ENCODE measurements at places on chromosomes 5 and 9.

- no peak for DNase-seq
Observed at GRCh38 chr9:121434969-121435368, 64.7 kb downstream of the GGTA1 start.

- no peak for DNase-seq
Observed at GRCh38 chr5:128574041-128574440, 36.0 kb upstream of the FBN2 start.

- no peak for DNase-seq
Observed at GRCh38 chr5:117680426-117680825, 1105.8 kb upstream of the SEMA6A start.

GRCh38 chr5:172187118-172188032 is 649 bp downstream of the STK10 start:
- peak; percentile 15 for DNase-seq

DNA sequence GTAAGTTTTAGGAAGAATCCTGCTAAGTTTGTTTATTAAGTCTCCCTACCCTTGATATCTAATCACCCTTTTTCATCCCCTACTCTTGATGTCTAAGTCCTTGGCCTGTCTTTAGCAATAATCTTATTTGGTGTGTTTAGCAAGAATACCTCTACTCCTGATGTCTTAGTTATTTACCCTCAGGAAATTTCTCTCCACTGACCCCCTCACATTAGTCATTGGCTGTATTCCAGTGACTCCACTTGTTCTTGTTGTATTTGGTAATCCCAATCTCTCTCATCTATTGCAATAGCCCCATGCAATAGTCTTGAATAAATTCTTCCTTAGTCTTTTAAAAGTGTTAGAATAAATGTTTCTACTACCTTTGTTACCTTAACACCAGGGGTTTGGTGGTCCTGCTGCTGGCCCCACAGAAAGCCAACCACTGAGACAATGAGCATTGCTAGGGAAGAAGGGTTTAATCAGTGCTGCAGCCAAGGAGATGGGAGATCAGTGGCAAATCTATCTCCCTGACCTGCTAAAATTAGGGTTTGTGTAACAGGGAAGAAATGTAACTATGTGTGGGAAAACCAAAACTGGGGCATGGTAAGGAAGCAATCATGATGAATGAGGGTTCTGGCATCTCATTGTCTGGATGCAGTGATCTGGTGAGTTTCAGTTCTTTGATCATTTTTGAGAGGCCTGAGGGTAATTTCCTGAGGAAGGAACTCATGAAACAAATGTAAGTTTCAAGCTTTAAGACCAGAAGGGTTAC is 236.4 kb upstream of the DAB2 start:
- DNase-seq, result no peak

- no peak for DNase-seq
Observed at GRCh38 chr5:132183723-132184122, 43.9 kb downstream of the P4HA2 start.

DNA sequence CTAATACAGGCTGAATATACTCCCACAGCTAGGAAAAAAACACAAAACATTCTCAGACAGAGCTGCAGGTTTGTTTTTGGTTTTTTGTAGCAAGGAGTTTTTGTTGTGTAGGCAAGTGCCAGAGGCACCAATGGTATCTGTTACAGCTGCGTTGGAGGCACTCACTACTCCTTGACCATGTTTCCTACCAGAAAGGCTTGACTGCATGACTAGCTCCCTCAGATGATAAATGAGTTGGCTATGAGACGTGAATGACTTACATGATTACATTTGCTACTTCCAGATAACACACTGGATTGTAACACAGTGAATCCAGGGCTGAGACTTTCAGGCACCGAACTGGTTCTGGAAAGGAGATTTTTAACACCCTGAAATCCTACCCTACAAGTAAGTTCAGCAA is 18.8 kb downstream of the GZMK start:
- DNase-seq, result no peak

DNA sequence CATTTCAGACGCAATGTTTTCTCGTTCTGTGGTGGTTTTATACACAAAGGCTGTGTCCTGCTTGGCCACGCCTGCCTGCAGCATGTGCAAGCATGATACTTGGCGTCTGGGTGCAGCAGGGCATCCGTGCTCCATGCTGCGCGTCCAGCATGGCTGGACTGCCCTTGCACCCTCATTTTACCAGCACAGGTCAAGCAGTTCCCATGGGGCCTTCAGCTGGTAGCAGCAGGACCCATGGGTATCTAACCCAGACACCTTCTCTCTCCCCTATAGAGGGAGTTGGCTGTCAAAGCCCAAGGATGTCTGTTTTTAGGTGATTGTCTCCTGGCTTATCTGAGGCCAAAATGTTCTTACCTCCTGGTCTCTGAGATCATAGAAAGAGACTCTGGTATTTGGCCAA is 158.3 kb upstream of the PITX1 start:
- no peak for DNase-seq

GRCh38 chr5:142363619-142363963 is 38.8 kb upstream of the SPRY4 start:
- DNase-seq, result no peak

- DNase-seq, result no peak
Observed at GRCh38 chr9:116870566-116870965, 183.5 kb downstream of the TRIM32 start.

DNA sequence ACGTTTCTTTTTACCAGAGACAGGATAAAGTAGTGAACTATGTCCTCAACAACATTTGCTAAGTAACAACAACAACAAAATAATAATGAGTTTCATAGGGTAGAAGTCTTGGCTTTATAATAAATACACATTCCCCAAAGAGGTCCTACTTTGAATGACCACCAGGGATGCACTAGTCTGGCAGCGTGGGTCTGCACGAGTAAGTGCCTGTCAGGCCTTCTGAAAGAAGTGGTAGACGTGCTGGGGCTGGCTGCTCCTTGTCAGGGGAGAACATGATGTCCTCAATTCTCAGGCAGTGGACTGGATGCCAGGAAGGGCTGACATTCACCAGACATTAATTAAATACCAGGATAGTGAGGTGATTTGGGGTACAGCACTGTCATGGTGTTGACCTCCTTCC is 331.1 kb downstream of the TMEM38B start:
- no peak for DNase-seq

- DNase-seq, result no peak
Observed at GRCh38 chr5:139413153-139413552, 9.3 kb upstream of the SPATA24 start.

DNA sequence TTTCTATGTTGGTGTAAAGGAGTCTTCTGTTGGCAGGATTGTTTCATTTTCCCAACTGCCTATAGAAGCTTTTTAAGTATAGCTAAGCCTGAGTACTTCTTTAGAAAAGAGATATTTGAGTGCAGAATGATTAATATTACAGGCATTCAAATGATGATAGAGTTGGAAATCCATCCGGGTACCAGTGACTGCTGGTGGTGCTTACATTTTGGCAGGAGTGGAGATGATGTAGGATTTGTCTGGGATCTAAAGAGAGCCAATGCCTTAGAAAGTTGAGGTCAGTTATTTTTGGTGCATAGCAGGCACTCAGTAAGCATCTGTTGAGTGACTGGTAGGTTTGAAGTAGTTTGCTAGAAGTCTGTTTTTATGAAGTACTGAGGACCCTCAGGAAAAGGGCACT is 433.5 kb downstream of the DMAC1 start:
- DNase-seq, result no peak

GRCh38 chr9:27929841-27930240 is 356.6 kb upstream of the C9orf72 start:
- DNase-seq, result no peak

DNA sequence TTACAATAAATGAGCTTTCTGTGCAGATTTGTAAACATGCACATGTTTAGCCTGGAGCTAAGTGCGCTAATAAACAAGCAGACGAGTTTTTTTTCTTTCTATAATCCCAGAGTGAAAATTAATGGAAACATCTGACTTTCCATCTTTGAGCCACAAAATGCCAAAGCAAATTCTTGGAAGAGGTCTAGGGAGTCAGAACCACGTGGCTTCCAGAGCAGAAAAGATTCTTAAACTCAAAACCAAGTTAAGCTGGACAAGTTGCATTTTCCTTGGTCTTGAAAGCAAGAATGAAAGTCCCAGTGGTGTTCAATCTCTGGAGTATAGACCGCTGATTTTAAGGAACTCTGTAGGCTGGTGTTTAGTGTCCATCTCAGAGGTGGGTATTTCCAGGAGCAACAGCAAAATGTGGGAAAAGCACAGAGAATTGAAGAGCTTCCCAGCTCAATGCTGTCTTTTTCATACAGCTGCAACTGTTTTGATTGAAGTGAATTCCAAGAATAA is 71.4 kb downstream of the MYO10 start:
- no peak for DNase-seq

GRCh38 chr5:105726093-105726492 is 1944.6 kb downstream of the EFNA5 start:
- no peak for DNase-seq

DNA sequence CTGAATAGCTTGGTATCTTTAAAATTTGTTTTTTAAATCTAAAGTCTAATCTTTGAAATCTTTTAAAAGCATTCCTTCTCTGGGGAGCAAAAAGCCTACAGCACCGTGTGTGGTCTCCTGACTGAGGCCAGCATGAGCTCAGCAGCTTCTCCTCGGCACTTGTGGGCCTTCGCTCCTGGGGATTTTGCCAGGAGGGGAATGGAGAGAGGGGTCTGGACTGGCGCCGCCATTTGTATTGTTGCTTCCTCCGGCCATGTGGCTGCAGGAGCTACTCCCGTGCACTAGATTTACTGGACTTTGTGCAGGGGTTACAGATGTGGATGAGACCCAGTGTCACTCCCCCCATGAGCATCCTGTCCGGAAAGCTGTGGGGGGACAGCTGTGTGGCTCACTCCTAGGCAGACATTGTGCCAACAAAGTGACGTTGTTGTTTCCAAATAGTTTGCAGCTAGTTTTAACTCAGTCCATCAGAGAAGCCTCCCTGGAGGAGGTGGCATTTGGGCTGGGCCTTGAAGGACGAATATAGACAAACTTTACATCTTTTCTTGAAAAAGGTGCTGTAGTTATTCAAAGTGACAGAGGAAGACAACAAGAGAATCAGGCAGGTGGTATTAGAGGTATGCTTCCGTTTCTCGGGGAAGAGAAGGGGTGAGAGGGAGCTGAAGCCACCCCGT is 6.6 kb downstream of the OLFM1 start:
- no peak for DNase-seq

GRCh38 chr9:6566409-6567139 is 79.0 kb downstream of the GLDC start:
- DNase-seq, result no peak

DNA sequence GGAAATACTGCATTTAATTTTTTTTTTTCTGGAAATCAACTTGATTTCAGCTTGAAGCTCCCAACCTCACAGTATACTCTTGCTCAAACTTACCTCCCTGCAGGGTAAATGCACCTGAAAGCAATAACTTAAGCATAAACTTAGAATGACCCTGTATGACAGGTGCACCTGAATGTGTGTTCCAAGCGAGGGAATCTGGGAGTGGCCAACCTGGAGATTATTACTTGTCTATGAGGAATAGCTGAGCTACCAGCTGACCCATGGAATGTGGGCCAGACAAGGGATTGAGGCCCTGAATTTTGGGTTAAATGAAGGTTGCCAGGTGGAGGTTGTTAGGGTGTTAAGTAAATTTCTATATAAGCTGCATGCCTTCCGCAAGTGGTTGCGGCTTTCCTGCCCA is 140.6 kb downstream of the OSTF1 start:
- no peak for DNase-seq

- DNase-seq, result no peak
Observed at GRCh38 chr5:66518753-66519152, 77.4 kb upstream of the MAST4 start.

DNA sequence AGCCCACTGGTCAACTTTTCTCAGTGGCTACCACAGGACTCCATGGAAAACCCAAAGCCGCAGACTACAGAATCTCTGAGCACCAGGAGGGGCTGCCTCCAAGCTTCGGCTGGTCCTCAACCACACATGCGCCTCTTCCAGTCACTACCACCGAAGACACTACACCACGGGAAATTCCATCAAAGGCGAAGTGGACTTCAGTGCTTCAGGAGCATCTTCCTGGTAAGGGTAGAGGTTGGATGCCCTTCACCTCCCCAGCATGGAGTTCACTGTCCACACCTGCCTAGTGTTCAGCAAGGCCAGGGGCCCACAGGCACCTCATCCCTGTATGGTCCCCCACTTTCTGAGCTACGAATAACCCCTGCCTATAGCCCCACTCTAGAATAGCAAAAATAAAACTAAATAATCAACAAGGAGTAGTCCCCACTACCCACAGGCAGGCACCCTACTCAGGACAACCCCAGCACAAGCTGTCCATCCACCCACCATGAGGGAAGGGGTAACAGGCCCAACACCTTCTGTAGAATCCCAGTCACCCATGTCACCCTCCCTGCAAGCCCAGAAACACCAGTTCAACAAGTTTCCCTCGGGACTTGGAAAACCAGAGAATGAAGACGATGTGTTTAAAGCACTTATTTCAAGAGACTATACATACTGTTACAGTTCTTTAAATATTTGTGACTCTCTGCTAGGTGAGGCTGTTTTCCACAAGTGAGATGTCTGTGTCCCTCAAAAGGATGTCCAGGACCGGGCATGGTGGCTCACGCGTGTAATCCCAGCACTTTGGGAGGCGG is 2.6 kb downstream of the VDAC1 start:
- no peak for DNase-seq

- DNase-seq, result no peak
Observed at GRCh38 chr9:90729351-90729750, 72.3 kb upstream of the SYK start.

DNA sequence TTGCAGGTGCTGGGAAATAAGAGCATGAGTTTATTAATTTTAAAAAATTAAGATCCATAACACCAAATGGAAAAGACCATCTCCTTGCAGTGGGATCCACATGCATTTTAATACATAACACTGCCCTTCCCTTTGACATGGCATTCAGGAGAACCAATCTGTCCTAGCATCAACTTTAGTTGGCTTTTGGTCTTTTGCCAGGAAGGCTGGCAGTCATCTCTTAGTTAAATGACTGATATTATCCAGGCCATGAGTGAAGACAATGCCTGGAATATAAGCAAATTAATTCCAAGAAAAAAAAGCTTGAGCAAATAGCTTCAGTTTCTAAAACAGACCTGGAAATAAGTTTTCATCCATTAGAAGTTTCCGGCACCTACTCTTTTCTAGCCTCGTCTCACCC is 55.1 kb upstream of the OTULINL start:
- no peak for DNase-seq

- DNase-seq, result no peak
Observed at GRCh38 chr9:92950359-92950955, 3.1 kb downstream of the FGD3 start.

Measured in cortex of kidney (tissue), 1 donor.